Activated CD4-positive, alpha-beta T cell treated with anti-CD3 and anti-CD28 coated beads for 24 hours (primary cell): ENCODE measurements at places on chromosomes 12 and 14.

- no peak for DNase-seq
Measured at GRCh38 chr12:30106204-30106965, 322.6 kb upstream of the TMTC1 start.

- no peak for DNase-seq
Measured at GRCh38 chr12:38639625-38640024, 265.8 kb downstream of the CPNE8 start.

GRCh38 chr12:132227118-132227517 lies 82.9 kb downstream of the NOC4L start:
- DNase-seq: no peak

DNA sequence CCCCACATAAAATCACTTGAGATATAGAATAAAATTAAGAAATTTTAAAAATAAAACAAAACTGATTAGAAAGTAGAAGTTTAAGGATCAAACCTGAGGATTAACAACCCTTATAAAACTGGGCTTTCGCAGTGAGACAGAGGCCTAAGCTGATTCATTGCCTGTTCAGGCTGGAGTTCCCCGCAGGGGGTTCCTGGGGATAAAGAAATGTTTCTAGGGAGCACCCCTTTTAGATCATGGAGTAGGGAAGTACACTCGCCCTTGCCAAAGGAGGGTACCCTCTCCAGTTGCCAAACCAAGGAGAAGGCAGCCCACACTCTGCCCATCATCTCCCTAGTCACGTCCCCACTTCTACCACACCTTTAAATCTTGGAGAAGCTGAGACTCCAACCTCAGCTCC lies 6.8 kb downstream of the GLIPR1 start:
- DNase-seq: no peak

GRCh38 chr12:60112763-60113162 lies 516.9 kb downstream of the SLC16A7 start:
- no peak for DNase-seq

GRCh38 chr12:67751381-67751928 lies 102.9 kb downstream of the DYRK2 start:
- no peak for DNase-seq

GRCh38 chr14:21084998-21085853 lies 13.2 kb downstream of the ZNF219 start:
- no peak for DNase-seq

DNA sequence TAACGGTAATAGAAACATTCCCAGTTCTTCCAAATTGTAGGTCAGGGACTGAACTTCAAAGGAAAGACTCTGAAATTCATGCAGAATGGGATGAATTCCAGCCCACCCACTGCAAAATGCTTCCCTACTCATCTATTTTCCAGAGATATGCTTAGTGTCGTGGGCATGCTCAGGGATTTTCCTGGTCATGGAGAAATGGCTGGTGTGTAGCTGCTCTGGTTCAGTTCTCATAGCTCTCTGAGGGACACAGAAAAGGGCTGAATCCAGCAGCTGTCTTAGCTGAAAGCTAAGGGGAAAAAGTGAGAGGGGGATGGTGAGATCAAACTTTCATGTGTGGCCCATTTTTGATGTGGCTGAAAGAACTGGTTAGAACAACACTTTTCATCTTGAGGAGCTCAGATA lies 72.9 kb upstream of the KRAS start:
- DNase-seq: no peak

DNA sequence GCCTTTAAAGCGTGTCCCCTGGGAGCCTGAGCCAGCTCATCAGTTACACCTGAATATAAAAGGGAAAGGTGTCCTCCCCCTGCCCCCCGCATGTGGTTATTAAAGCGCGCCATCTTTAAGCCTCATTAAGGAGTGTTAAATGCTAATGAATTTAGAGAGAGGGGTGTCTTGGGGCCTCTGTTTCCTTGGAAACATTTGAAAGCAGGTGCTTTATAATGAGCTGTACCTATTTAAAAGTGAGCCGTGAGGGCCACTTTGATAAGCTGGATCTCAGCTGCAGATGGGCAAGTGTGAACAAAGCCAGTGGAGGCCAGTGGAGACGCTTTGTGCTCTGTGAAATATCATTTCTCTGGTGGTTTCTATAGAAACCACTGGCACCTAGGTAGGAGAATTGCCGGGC lies 84.0 kb downstream of the BEGAIN start:
- no peak for DNase-seq

DNA sequence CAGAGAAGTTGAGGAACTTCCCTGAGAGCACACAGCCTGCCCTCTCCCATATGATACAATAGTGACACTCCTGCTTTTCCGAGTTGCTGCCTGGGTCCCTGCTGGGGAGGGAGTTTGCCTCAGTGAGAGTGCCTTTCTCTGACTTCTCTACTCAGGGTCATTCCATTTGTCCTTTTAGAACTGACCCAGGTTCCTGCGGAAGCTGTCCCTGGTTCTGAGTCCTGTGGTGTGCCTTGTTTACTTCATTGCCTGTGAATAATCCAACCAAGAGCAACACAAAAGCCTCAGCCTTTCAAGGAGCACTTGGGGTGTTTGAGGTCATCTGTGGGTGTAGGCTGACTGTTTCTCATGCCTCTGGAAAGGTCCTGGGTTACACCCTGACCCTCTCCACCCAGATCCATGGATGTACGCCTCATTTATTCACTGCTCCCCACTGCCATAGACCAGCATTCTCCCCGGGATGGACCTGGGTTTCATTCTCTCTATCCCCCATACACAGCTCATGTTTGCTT lies 13.6 kb downstream of the SERPINA1 start:
- no peak for DNase-seq

DNA sequence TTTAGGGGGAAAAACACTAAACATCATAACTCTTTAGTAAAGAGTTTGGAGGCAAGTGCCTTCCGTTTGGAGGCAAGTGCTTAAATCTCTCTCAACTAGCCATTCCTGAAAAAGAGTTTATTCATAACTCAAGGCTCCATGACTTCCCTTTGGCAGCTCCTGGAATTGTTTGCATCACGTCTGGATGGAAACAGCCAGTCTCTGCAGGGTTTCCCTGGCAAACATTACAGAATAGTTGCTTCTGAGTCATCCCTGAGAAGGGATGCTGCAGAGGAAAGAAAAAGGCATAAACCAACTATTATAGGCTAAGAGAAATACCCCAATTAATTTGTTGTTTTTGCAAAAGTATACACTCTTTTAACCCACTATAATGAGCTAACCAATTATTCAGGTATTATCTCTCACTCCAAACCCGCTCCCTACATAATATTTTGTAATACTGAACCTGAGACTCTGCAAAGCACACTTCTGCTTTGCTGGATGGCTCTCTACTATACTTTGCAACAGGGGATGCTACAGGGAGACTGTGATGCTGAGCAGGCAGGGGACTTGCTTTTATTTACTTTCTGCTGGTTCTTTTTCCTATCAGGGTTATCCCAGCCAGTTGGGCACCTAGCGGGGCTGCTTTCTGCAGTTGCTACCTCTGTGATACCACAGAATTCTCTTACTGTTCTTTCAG lies 497.7 kb downstream of the FUT8 start:
- no peak for DNase-seq

DNA sequence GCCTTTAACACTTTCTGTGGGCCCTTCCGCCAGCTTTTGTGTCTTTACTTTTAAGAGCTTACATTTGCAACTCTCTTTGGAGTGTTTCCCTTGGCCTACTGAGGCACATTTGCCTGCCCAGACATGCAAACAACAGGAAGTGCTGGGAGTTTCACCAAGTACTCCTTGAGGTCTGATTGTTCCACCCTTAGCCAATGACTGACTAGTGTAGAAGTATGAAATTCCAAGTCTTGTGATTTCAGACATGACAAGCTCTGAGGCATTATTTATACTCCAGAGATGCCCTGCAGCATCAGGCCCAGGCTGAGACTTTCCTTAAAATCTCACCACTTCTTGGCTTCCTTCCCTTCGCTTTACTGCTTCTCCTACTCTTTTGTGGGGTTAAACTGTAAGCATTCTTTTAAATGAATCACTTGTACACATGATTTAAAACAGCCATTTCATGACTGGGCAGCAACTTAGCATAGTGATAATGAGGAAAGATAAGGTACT lies 174.1 kb downstream of the SLC6A15 start:
- no peak for DNase-seq

- DNase-seq: no peak
Measured at GRCh38 chr14:94051115-94051514, 25.0 kb downstream of the OTUB2 start.

GRCh38 chr14:39015360-39015961 lies 87.6 kb downstream of the SEC23A start:
- no peak for DNase-seq

DNA sequence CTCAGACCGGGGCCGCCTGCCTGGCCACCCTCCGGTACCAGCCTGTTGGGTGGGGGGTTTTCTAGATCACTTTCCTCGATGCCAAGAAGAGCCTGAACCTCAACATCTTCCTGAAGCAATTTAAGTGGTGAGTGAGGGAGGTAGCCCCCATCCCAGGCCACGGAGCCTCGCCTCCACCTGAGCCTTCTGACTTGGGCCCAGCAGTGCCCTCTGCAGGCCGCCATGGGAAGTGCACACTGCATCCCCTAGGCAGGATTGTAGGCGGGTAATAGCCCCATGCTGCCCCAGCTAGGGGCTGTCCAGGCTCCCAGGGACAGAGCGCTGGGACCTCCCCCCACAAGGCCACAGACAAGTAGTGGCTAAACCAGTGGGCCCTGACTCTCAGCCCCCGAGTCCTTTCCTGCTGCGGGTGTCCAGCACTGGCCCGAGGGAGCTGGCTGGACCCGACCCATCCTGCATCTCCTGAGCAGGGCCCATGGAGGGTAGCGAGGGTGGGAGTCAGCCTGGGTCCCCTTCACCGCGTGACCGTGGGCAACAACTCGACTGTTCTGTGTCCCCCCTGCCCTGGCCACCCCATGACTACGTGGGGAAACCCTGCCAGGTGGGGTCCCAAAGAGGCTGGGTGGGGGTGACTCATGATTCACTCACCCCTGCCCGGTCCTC lies 15.3 kb upstream of the ADSS1 start:
- DNase-seq: peak; percentile 66

DNA sequence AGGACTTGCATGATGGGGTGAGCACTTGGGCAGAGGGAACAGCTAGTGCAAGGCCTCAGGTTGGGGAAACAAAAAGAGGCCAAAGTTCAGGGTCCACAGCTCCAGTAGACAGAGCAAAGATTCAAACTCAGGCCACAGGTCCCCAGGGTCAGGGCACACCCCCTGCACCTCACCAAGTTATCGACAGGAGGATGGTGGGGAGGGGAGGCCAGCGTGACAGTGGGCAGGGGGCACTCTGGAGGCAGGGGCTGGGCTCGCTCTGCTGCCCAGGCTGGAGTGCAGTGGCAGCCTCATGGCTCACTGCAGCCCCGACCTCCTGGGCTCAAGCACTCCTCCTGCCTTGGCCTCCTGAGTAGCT lies 32.4 kb upstream of the ULK1 start:
- DNase-seq: no peak

- no peak for DNase-seq
Measured at GRCh38 chr14:56244138-56244789, 126.1 kb downstream of the PELI2 start.

- no peak for DNase-seq
Measured at GRCh38 chr14:92578511-92578910, 64.9 kb downstream of the RIN3 start.

DNA sequence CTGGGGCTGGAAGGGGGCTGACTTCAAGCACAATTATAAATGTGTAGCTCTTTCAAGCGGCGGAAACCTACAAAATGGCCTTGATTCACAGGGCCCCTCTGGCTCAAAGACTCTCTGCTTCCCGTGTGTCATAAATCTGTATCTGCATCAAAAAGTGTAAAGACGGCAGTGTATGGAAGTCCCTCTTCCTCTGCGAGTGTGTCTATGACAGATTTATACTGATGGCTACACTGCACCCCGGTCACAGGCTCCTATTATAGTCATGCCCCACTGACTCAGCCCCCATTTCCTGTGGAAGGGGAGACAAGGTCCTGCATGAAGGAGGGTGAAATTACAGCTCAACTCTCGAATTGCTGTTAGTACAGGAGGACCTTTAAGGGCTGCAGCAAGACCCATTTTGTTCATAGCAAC lies 68.6 kb downstream of the HMGA2 start:
- DNase-seq: no peak

GRCh38 chr14:64266239-64266638 lies 27.9 kb downstream of the ESR2 start:
- no peak for DNase-seq

DNA sequence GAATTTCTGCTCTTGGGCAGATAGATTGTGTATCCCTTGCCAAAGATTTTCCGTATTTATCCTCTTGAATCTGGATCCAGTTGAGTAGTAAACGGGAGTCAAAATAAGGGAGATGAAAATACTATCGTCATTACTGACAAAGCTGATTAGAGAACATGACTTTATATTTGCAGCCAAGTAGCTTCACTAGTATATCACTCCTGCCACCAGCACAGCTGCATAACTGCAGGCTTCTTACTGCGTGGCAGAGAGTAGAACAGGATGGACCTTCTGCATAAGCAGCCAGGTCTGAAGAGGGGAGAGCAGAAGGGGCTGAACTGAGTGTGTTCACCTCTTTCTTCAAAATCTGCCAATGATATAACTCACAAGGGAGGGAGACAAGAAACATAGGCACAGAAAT lies 283.7 kb downstream of the FBXL14 start:
- no peak for DNase-seq

GRCh38 chr12:116977465-116978380 lies 67.0 kb downstream of the FBXW8 start:
- no peak for DNase-seq

DNA sequence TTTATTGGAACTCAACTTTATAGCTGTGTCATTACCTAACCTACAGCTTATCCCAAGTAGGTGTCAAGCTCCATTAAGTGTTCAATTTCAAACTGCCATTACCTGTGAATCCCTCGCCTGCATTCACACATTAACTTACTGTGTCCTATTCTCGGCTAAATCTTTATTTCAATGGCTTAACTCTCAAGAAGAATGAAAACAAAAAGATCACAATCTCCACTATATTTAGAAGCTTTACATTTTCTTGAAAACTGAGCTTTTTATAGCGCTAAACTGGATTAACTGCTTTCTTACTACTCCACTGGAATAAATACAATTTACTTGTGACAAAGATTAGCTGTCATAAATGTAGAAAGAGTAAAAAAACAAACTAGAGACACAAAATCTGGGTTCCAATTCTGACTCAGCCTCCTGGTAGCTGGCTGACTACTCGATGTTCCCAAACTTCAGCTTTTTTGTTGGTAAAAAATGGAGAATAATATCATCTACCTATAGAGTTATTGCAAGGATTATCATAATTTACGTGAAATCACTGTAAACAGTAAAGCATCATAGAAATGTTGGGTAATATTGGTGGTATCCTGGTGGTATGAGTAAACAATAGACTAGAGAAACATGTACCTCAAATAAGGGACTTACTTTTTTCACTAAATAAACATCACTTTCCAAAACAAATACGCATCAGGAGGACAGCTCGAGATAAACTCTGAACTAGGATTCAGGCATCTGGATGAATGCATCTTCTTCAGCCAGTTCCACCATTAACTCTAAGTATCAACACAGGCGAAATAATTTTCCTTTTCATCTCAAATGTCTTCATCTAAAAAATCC lies 1.7 kb downstream of the RALGAPA1 start:
- no peak for DNase-seq
